ENCODE measurements at places on chromosomes 5 and 9.

GRCh38 chr5:109192027-109192426 is 217.7 kb downstream of the PJA2 start:
- no peak for DNase-seq

- DNase-seq, result no peak
Observed at GRCh38 chr5:39226100-39226451, 6.7 kb upstream of the FYB1 start.

DNA sequence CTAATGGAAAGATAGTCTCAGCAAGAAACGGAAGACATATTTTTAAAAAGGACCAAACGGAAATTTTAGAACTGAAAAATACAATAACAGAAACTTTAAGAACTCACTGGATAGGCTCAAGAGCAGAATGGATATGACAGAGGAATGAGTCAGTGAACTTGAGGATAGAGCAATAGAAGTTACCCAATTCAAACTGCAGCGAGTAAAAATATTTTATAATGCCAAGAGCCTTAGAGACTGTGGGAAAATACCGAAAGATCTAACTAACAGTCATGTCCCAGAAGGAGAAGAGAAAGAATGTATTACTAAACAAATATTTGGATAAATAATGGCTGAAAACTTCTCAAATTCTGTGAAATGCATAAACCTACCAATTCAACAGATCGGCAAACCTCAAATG is 40.8 kb downstream of the ADAMTS2 start:
- peak; percentile 97 for DNase-seq

- DNase-seq, result no peak
Observed at GRCh38 chr5:149274939-149275338, 3.3 kb downstream of the AFAP1L1 start.

GRCh38 chr9:115413304-115413703 is 295.3 kb upstream of the TNC start:
- no peak for DNase-seq

DNA sequence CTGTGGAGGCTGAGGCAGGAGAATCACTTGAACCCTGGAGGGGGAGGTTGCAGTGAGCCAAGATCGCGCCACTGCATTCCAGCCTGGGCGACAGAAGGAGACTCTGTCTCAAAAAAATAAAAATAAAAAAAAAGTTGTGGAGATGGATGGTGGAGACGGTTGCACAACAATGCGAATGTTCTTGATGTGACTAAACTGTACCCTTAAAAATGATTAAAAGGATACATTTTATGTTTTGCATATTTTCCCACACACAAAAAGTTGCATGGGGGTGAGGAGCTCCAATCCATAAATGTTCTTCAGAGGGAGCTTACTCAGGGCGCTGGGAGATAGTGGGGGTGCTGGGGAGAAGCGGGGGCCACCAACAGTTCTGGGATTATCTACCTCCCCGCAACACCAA is 43.8 kb upstream of the CDKN2AIPNL start:
- no peak for DNase-seq

DNA sequence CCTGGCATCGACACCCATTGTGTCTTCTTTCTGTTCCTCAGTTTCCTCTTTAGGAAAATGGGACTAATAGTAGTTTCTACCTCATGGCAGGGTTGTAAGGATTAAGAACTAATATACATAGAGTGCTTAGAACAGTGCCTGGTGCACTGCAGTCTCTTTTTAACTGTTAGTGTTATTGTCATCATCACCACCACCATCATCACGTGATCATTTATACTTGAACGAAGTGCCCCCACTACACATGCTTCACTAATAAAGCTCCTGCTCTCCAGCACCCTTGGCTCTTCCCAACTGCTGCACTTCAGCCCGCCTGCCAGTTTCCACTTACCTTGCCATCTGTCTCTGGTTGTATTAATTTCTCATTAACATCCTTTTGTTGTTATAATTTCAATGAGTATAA is 35.8 kb upstream of the MAST4 start:
- no peak for DNase-seq

Measured in BJ (cell line).